Naive thymus-derived CD8-positive, alpha-beta T cell (primary cell): ENCODE measurements at places on chromosomes 5 and 9.

- DNase-seq = no peak
These were observed 376.0 kb downstream of the CYLC2 start for GRCh38 chr9:103371152-103371551.

DNA sequence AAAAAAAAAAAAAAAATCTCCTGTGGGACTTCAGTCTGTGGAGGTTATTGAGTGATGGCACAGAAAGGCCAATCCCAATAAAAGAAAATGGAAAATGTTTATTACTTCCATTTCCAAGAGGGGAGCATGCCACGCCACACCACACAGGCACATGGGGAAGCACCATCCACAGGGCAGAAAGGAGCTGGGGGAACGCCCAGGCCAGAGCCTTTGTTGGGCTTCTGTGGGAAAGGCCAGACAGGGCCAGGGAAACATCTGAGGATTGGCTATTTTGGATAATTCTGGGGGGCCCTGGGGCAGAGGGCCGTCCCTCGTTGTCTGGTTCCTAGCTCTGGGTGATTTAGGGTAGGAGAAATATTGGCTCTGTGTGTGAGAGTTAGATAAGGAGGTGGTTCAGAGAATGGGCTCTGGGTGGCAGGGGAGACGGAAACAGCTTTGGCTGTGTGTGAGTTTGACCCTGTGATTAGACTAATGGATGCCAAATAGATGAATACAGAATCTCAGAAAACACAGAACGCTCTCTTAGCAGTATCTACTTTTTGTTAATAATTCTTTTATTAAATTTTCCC, 49.0 kb upstream of the ABL1 start:
- no peak for DNase-seq

DNA sequence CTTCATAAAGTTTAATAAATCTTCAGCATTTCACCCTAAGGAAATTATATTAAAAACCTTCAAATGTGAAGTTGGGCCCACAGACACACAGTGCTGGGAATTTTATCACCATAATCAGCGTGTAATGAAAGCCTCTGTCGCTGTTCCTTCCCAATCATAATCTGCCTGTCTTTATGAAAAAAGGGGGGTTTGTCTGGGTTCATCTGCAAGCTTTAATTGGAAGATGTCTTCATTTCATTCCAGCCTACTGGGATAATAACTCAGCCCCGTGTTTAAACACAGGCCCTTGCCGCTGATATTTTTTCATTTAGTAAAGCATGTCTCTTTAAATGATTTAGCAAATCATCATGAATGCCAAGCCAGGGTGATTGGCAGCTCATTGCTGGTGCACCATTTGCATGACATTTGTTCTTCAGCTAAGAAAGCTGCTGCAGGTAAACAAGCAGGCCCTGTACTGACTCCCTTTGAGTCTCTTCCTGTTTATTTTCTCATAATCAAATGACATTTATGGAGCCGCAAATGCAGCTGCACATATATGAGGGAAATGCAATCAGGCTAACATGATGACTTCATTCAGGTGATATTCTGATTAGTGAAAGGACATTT, 362.9 kb upstream of the TLE4 start:
- no peak for DNase-seq

- DNase-seq = no peak
These were observed 94.3 kb upstream of the NIPAL4 start for GRCh38 chr5:157365732-157366131.

DNA sequence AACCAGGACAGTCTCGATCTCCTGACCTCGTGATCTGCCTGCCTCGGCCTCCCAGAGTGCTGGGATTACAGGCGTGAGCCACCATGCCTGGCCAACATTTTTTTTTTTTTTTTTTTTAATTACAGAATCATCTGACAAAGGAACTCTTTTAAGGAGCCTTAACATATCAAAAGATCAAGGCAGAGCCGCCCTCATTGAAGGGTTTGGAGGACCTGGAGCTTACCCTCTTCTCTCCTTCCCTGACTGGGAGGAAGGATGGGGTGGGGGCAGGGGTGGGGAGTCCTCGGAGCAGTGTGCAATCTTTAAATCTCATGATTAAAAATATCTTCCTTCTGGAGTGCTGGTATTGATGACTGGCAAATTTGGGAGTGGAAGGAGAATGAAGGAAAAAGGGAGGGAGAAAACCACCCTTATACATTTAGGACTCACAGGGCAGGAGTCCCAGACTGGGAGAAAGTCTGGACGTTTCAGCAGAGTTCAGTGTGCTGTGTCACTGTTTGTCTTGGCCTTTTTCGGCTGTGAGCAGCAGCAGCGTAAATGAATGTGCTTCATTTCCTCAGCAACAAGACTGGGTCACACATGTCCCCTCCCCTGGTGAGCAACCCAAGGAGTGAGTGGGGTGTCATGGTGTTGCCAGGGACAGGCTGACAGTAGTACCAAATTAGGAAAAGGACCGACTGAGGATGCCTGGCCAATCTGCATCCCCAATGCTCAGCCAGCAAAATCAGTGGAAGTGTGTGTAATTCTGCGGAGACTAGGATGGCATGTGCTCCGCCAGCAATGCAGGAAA, 115.3 kb upstream of the BNC2 start:
- no peak for DNase-seq

- DNase-seq = no peak
These were observed 21.1 kb upstream of the DMRTA1 start for GRCh38 chr9:22425551-22425950.

DNA sequence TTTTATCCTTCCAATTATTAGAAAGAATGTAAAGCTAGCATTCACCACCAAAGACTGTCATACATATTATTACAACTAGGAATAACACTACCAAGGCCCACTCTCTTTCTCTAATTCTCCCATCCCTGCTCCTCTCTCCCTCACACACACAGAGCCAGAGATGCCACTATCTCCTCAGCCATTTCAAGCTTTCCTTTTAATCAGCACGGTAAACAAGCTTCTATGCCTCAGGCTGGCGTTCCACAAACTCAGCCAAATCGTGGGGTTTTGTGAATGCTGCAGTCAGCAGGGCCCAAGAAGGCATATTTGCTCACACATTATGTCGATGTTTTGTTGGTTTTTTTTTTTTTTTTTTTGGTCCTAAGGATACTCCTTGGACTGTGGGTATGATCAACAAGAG, 979.9 kb upstream of the DMAC1 start:
- DNase-seq = no peak

DNA sequence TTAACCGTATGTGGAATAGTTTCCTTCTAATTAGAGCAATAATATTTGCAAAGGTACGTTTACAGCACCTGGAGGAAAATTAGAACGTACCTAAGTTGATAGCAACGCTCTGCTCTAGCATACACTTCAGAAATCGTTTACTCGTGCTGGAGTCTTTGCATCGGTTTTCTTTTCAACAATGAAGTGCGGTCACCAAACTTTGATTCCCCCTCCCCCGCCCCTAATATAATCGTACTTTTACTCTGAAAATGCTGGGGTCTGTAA, 506 bp downstream of the ADAMTS19 start:
- no peak for DNase-seq

DNA sequence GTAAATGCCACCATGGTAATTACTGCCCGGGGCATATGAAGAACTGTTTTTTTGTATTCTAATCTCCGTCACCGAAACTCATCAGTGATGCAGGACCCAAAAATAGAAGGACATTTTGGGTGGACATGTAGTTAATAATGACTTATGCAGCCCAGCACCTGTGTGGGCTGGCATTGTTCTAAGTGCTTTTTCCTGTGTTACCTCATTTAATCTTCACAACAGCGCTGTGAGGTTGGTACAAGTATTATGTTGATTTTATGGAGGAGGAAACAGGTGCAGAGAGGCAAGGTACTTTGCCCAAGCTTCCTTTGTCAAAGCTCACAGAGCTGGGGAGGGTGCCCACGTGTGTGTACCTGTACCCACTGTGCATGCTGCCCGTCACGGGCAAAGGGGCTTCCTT, 58.4 kb downstream of the DAPK1 start:
- no peak for DNase-seq

DNA sequence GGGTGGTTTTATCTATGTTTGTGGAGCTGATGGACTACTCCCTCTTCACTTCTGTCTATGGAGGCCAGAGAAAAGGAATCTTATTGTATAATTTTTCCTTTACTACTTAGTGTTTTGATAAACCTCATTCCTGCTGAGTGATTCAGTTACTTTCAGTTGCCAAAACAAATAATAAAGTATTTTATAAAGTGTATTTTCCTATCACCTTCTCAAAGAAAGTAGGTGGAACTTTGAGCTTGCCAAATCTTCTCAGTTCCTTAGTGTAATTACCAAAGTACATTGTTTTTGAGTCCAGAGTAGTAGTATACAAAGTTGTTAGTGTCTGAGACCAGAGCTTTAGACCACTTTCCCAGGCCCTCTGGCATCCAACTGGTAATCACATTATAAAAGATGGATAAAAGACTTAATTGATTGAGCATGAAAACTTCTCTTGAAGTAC, 13.5 kb downstream of the RABGAP1 start:
- DNase-seq = no peak

DNA sequence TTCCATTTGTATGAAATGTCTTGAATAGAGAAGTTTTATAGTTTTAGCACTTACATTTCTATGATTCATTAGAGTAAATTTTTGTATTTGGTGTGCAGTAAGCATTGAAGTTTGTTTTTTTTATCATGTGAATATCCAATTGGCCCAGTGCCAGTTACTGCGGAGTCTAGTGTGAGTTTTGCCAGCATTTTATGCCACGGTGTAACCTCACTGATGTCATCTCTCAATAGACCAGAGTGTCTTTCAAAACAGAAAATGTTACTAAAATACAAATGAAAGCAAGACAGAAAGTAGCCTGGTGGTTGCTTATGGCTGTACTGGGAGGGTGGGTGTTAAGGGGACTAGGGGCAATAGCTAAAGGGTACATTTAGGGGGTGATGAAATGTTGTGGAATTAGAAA, 62.8 kb downstream of the IPPK start:
- no peak for DNase-seq
